Hematopoietic multipotent progenitor cell treated with erythropoietin and hydrocortisone succinate and interleukin-3 and kit ligand, for 4 days (in vitro differentiated cells): ENCODE measurements at places on chromosomes 2 and 18.
A peak's percentile ranks its signal among the peaks of the same experiment; 100 is the strongest.

DNA sequence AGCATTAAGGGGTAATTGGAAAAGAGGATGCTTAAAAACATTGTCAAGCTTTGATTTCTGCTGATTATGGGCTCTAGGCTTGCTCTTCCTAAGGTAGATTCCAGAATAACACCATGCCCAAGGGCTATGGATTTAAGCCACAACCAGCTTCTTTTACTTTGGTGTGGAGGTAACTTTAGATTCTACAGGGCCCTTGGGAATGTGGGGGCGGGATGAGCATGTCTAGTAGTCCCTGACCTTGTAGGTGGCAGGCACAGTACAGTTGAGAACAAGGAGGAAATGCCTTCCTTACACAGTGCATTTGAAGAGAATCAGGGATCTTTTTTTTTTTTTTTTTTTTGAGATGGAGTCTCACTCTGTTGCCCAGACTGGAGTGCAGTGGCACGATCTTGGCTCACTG lies 364.2 kb downstream of the NYAP2 start:
- DNase-seq = no peak

DNA sequence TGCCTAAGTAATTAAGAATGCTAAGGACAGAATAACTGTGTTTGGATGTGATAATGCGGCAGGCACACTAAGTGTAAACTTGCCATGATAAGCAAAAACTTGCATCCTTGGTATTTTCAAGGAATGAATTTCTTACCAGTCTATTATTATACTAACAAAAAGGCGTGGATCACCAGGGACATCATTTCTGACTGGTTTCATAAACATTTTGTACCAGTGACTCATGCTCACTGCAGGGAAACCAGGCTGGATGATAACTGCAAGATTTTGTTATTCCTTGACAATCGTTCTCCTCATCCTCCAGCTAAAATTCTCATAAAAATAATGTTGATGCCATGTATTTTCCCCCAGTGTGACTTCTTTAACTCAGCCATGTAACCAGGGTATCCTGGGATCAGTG lies 289.5 kb downstream of the CDCA7 start:
- no peak for DNase-seq

DNA sequence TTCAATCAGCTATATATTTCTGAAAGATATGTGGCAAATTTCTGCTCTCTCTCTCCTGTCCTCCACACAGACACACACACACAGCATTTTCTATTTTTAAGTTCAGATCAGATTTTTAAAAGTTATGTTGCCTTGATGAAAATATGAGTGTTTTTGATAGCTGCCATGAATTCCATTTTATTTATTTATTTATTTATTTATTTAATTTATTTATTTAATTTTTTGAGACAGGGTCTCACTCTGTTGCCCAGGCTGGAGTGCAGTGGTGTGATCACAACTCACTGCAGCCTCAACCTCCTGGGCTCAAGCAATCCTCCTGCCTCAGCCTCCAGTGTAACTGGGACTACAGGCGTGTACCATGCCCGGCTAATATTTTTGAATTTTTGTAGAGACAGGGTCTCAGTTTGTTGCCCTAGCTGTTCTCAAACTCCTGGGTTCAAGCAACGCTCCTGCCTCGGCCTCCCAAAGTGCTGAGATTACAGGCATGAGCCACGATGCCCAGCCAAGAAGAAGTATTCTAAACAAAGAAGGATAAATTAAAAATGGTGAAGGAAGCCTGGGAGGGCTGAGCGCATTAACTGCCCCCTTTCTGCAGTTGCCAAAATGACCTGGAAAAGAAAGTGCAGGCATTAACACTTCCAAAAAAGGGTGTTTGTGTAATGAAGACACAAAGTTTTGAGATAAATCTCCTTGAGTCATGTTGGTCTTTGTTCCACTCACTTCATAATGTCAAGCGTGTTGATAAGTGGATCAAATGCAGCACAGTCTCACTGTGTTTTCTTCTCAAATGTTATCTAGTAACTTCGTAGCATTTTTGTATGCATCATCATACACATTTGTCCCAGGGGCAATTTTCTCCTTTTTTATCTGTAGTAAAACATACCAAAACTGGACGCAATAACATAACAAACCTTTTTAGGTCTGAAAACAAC lies 11.1 kb upstream of the IMPA2 start:
- no peak for DNase-seq

DNA sequence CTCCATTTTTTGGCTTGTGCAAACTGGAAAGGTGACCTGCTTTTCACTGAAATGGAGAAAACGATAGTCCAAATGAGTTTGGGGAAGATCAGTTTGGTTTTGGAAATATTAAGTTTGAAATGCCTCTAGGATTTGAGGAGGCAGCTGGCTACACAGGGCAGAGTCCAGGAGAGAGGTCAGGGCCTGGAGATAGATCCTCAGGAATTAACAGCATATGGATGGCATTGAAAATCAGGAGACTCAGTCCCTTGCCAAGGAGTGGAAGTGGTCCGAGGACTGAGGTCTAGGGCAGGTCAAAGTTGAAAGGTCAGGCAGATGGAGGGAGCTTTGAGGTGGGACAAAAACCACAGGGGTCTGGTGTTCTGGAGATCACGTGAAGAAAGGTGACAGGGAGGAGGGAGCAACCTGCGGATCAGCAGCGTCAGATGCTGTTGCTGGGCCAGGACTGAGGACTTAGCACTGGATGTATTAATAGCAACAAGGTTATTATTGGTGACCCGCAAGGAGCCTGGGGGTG lies 83.7 kb downstream of the EIF2AK3 start:
- no peak for DNase-seq

DNA sequence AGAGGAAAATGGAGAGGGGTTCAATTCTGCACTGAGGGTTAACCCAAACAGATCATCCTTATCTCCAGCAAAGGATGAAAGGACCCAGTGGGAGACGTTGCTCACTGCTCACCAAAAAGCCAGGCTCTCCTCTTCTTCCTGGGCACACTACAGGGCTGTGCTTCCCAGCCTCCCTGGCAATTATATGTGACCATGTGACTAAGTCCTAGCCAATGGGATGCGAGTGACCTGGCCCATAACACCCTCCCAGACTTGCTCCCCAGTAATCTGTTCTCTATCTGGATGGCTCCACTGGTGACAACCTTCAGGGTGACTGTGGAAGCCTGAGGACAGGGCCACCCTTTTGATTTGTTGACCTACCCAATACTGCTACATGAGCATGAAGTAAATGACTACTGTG lies 10.9 kb upstream of the PRKCE start:
- no peak for DNase-seq

GRCh38 chr2:198534756-198535155 lies 730.4 kb downstream of the PLCL1 start:
- DNase-seq = no peak

GRCh38 chr2:3966470-3966869 lies 263.1 kb downstream of the DCDC2C start:
- DNase-seq = no peak

DNA sequence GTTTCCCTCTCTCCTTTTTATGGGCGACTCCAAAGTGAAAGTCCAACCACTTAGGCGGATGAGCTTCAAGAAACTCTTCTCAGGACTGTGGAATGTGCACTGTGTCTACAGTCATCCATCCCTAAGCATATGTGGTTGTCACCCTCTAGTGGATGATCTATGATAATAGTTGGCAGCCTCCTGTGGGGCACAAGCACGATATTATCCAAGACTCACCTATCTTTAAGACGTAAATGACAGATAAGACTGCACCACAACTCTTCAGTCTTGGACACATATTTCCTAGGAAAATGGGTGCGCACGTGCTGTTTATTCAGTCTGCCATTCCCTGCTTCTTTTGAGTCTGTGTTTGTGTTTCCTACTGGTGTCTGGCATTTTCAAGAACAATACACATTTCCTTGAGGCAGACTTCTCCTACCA lies 145.5 kb upstream of the CTAGE1 start:
- peak; percentile 70 for DNase-seq

- peak; percentile 40 for DNase-seq
These were observed 68.5 kb upstream of the NFU1 start for GRCh38 chr2:69505710-69506109.

- no peak for DNase-seq
These were observed 43.8 kb upstream of the CDH19 start for GRCh38 chr18:66647671-66648070.

DNA sequence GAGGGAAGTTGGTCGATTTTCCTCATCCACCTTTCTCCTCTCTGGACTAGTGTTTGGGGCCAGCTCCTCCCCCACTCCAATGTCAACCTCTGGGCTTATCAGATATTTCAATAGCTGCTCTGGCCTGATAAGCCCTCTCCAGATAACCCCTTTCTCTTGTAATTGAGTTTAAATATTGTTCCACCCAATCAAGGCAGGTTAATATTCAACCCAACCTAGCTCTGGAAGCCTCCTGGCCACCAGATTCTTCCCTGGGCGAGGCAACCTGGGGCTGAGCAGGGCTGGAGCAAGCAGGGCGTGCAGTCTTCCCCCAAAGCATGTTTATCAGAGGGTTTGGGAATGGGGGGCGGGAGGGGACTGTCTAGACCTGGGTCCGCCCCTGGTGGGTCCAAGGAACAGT lies 73.8 kb downstream of the TFCP2L1 start:
- peak; percentile 16 for DNase-seq

GRCh38 chr2:100380681-100381080 lies 36.8 kb downstream of the CHST10 start:
- DNase-seq = no peak

- DNase-seq = no peak
These were observed 19.8 kb downstream of the CREG2 start for GRCh38 chr2:101367508-101367907.

DNA sequence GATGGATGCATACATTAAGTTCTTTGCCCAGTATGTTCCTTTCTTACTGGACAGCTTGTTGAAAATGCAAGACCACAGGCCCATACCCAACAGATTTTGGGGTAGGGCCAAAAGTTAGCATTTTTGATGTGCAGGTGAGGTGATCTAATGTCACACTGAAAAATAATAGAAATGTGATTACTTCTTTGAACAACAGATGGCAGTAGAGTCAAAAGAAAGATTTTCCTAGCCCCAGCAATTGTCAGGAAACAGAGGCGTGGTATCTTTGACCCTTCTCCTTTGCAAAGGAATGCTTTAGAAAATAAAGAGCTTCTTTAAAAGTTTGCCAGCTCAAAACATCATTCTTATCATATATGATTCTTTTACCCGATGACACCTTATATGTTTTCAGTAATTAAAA lies 343.6 kb upstream of the SYT4 start:
- peak; percentile 62 for DNase-seq

DNA sequence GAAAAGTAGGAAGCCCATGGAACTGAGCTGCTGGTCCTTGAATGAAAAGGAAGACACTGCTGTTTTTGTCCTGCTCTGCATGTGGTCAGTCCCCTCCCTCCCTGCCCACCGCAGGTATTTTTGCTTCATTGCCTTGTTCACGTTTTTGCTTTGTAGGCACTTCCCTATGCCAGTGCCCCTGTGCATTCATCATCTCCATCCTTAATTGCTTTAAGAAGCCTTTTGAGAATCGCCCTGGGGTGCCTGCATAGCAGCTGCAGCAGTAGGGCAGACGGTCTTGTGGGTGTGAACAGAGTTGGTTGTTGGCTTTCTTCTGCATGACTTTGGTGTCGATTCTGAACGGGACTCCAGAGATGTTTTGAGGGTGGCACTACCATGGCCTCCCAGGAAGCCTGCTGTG lies 97.0 kb downstream of the CABLES1 start:
- DNase-seq = no peak

GRCh38 chr18:6370886-6371635 lies 43.6 kb downstream of the L3MBTL4 start:
- DNase-seq = no peak

DNA sequence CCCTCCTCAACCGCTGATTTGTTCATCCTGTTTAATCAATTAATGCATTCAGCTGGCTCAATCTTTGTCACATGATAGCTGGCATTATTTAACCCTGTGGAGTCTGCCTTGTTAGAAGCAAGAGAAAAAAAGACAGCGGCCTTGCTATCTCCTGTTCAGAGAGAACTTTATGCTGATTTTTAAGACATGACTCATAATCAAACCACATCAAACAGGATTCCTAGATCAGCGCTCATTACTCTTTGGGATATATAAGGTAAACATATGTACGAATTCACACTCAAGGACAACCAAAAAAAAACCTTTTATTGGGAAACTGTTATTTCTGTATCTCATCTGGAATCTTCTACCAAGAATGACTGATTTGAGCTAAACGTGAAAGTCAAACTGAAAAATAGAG lies 195.1 kb downstream of the C1D start:
- no peak for DNase-seq

DNA sequence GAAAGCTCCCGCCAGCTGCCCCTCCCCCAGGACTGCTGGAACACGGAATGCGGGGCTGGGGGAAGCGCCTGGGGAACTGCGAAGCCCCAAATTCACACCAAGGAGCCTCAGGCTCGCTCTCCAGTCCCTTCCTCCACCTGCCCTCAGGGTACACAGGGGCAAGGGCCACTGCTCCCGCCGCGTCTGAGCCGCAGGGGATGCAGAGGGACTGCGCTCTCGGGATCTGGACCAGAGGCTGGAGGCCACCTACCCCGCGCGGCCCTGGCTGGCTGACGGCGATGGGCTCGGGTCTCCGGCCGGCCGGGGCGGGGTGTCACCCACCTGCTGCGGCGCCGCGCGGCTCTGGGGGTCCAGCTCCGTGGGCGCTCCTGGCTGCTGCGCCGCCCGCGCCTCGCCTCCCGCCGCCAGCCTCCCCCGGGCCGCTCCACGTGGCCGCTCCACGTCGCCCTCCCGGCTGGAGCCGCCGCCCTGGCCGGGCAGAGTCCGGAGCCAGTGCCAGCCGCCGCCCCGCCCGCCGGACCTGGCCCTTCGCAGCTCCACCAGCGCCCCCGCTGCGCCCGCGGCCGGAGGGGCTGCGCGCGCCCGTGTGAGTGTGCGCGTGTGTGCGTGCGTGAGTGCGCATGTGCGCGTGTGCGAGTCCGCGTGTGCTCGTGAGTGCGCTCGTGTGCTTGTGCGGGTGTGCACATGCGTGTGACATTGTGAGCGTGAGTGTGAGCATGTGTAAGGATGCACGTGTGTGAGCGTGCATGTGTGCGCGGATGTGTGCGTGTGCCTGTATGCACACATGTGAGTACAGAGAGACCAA lies at the start of gene CGREF1:
TSS of gene CGREF1 (minus strand) at position 604 of the 805 bp plus-strand sequence. CDS start 14,762 bp downstream, outside the sequence.
- peak; percentile 58 for DNase-seq

DNA sequence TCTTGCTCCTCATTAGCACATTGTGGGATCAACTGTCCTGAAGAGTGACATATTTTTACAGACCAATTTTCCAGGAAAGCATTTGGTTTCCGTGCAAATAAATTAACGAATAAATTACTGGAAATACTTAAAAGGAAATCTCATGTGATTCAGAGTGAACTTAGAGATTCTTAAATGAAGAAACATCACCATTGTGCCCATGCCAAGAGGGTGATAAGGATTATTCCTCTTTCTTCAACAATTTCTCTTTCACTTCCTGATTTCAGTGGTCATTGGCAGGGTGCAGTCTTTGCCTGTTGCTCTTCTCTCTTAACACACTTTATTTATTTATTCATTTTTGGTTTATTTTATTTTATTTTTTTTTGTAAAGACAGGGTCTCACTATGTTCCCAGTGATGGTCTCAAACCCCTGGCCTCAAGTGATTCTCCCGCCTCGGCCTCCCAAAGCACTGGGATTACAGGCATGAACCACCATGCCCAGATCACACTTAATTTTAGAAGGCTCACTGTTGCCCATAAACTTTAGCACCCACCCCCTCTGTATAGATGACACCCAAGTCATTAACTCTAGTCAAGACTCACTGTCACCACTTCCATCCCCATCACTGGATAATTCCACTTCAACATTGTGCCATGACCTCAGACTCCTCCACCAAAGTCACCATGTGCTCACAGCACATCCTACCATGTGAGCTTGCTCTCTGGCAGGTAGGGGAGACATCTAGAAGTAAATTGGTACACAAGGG lies 92.6 kb upstream of the CERS6 start:
- peak; percentile 51 for DNase-seq

- no peak for DNase-seq
These were observed 150.1 kb upstream of the SERTAD2 start for GRCh38 chr2:64803776-64804175.

- no peak for DNase-seq
These were observed 172.8 kb upstream of the FOSL2 start for GRCh38 chr2:28219758-28220368.
